ENCODE measurements at places on chromosomes 6 and 20.

GRCh38 chr6:1385129-1386037 lies 4.0 kb upstream of the FOXF2 start:
- DNase-seq, result no peak

DNA sequence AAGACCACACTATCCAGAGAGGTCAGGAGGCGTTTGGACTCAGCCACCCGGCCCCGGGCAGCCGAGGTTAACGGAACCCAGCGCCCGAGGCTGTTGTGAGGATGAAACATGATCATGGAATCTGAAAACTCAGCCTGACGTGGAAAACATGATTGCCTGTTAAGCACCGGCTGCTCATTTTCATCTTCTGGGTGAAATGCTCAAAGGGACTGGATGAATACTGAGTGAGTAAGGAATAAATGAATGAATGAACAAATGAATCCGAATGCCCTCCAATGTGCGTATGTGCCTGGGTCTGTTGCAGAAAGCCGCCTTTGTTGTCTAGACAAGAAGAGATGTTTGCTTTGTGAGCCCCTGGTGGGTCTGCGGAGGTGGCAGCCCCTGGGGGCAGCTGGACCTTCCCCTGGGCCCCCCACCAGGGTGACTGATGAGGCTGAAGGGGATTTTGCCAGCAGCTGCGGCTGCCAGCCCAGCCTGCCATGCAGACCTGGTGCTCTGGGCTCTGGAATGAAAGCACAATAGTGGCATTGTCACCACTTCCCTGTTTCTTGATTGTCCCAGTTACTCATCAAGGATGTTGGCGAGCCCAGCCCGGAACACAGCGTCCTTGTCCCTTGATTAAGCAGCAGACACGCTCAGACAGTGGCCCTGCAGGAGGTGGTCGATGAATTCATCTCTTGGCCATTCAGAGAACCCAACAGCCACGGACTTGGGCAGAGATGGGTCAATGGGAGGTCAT lies 211.1 kb downstream of the ANKRD60 start:
- DNase-seq, result no peak

- no peak for DNase-seq
Observed at GRCh38 chr6:14037402-14038277, 79.9 kb upstream of the CD83 start.

DNA sequence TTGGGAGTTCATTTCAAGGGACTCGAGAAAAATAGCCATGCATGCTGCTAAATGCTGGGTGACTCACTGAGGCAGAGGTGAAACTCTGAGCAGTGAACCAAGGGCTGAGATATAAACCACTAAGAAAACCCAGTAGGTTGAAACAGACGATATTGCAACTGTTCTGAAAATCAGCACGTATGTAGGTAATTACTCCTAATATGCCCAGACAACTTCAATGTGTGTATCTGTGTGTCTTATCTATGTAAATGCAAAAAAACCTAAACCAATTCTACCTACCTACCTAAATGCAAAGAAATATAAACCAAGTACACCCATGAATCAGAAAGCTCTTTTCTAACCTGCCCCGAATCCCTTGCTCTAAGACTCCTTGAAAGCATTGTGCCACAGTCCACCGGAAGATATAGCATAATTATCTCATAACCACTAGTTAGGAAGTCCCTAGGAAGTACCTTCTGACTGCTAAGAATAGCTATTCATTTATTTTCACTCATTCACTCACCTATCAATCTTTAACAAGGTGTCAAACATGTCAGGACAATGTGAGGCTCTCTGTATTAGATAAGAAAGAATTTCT lies 458.7 kb upstream of the RUNX2 start:
- no peak for DNase-seq

GRCh38 chr6:100134703-100135102 lies 140.7 kb upstream of the MCHR2 start:
- DNase-seq, result no peak

DNA sequence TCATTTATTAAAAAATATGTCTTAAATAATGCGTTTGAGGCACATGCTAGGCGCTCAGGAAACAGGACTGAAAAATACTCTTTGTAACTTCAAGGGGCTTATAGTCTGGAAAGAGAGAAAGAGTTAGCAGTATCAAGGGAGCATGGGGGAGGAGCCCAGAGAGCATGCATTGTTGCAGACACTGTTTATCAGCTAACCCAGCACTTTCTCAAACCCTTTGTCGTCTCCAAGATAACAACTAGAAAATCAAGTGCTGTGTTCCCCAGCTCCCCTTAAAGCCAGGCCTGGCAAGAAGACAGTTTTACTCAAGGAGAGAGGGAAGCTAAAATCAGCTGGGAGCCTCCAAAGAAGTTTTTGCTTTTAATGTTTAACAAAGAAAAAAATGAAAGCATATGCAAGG lies 98.4 kb downstream of the PERP start:
- DNase-seq, result no peak

DNA sequence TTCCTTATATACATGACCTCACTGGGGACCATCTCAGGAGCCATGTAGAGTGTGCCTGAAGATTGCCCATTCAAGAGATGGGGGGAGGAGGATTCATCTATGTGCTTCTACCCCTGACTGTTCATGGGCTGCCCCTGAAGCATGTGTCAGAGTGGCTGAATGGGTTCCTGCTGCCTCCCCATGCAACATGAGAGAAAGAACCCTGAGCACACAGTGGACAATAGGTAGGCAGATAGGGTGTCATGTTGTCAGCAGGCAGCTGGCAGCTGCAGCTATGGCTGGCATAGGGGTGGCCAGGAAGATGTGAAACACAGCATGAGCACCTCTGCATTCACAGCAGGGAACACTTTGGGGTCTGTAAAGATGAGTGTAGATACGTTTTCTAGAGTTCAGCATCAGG lies 208.4 kb upstream of the CNR1 start:
- DNase-seq, result no peak

- DNase-seq, result no peak
Observed at GRCh38 chr20:23296841-23297701, 53.5 kb upstream of the NXT1 start.

DNA sequence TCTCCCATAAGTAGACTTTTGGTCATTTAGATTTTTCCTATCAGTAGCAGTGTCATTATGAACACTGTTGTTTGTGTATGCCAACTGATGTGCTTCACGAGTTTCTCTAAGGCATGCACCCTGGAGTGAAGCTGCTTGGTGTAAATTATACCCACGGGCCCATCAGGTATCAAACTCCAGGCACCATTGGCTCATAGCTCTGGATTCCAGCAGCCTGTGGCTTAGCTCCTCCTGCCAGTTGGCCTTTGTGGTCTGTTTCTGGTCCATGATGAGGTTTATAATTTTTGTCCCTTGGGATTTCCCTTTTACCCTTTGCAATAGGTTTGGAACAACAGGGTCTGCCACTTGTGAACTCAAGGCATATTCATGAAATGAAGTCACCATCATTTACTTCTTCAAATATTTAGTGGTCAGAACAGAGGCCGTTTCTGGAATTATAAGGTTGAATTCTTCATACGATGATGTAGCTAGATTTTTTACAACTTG lies 350.5 kb downstream of the PRL start:
- DNase-seq, result no peak

- no peak for DNase-seq
Observed at GRCh38 chr6:41528409-41528963, 17.7 kb upstream of the FOXP4 start.

DNA sequence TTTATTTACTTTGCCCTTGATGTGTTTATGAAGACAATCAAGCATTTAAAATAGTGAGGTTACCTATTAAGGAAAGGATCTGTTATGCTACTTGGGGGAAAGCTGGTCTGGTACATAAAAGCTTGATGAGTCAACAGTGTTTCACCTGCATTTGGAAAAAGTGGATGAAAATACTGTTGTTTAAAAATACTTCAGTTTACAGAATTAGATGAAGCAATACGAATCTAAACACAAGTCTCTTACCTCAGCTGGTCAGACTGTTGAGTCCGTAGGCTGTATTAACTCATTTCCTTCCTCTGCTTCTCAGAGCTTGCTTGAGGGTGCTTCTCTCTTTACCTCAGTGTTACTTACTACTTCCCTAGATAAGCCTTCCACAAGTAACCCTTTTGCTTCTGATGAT lies 36.1 kb downstream of the NKX2-4 start:
- no peak for DNase-seq

DNA sequence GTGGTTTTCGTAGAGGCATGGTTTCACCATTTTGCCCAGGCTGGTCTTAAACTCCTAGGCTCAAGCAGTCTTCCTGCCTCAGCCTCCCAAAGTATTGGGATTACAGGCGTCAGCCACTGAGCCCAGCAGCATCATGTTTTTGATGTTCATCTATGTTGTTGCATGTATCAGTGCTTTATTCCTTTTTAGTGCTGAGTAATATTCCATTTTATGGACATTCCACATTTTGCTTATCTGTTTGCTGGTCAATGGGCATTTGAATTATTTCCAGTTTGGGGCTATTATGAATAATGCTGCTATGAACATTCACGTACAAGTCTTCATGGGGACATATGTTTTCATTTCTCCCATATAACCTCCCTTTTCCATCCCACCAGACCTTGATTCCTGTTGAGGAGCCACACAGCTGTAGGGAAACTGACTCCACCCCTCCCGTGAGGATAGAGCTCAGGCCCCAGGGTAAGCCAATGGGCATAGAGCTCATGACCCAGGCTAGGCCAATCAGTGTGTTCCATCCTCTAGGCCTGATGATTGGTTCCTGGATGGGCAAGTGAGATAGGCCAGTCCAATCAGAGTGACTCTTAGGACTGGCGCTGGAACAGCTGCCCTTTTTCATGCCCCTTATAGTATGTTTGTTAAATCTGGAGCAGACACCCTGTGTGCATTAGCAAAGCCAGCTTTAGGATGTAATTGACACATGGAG lies 49.5 kb downstream of the DLGAP4 start:
- no peak for DNase-seq

DNA sequence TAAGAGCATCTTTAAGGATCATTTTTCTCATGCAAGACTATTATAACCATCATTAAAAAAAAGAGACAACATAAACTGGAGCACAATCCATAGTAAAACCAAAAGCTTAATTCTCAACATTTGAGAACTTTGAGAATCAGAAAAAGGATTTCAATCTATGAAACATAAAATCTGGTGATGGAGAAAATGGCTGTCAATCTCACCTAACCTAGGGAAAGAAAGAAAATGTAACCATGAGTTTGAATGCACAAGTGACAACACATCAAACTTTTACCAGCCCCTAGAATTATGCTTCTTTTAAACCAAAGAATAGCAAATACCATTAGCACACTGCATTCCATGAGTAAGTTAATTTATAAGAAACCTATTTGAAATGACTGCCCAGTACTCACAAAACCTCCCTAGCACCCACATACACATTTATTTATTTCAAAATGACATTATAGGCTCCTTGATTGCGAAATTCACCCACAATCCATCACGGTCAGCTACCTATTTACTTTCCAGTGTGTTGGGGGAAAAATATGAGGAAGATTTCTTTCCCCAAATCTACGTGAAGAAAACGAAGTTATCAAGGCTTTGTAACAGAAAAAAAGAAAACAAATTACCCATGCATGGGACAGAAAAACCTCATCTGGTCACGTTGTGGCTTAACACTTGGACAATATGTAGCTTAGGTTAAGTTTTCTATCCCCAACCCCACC lies 828 bp downstream of the ASCC3 start:
- DNase-seq, result no peak

- DNase-seq, result no peak
Observed at GRCh38 chr6:140001005-140001404, 626.6 kb upstream of the CITED2 start.

- no peak for DNase-seq
Observed at GRCh38 chr20:10807013-10807412, 133.2 kb upstream of the JAG1 start.

GRCh38 chr20:10336959-10337729 lies 96.9 kb downstream of the MKKS start:
- DNase-seq, result no peak

DNA sequence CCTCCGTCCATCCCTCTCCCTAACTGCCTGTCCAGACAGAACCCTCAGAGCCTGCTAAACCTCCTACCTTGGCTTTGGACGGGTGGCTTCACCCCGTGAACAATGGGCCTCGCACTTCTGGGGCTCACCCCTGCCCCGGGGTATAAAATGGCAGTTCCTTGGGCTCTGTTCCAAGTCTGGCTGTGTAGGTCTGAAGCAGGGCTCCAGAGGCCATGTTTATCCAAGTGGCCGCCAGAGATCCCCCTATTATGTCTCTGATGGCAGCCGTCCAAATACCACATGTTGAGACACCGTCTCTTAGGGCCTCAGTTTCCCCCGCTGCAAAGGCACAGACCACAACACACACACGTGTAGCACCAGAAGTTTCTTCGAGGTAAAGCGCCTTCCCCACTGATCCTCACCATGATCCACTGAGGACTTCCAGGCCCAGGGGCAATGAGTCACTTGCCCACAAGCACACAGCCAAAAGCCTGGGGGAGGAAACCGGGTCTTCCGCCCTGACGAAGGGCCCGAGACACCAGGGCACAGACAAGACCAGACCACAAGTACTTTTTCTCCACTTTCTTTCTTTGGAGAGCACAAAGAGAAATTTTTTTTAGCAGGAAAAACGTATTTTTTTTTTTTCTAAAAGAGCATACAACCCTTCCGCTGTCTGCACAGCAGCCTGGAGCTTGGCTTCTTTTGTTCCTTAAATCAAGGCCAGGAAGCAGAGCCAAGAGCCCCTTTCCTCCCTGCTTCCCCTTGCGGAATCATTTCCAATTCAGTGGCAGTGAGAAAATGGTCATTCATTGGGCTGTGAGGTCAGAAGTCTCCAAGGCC lies 11.8 kb downstream of the CPNE5 start:
- no peak for DNase-seq

- DNase-seq, result no peak
Observed at GRCh38 chr20:46209930-46210671, 92.0 kb downstream of the CD40 start.

- no peak for DNase-seq
Observed at GRCh38 chr6:137095651-137096238, 51.0 kb upstream of the IL20RA start.

GRCh38 chr6:25329982-25330381 lies 50.8 kb downstream of the CARMIL1 start:
- DNase-seq, result no peak

DNA sequence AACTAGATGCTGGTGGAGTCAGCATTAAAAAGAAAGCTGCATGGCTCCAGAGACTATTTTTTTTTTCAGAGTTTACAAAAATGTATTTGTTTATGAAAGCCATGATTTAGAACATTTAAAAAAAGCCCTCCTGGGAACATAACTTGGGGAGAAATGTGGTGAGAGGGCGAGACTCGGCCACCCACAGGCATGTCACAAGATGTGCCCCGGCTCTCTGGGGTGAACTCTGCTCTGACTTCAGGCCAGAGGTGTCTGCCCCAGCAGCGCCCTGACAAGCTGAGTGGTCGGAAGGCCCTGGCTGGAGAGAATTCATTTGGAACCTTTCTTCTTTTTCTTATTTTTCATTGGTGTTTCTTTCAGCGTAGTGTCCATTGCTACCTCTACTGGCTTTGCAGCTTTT lies 21.7 kb upstream of the RFPL4B start:
- no peak for DNase-seq

Measured in T-helper 1 cell (primary cell).